ENCODE measurements at places on chromosomes 12 and 14.

- peak; percentile 80 for ATAC-seq
Measured at GRCh38 chr12:54126029-54126695, 62.6 kb downstream of the SMUG1 start.

DNA sequence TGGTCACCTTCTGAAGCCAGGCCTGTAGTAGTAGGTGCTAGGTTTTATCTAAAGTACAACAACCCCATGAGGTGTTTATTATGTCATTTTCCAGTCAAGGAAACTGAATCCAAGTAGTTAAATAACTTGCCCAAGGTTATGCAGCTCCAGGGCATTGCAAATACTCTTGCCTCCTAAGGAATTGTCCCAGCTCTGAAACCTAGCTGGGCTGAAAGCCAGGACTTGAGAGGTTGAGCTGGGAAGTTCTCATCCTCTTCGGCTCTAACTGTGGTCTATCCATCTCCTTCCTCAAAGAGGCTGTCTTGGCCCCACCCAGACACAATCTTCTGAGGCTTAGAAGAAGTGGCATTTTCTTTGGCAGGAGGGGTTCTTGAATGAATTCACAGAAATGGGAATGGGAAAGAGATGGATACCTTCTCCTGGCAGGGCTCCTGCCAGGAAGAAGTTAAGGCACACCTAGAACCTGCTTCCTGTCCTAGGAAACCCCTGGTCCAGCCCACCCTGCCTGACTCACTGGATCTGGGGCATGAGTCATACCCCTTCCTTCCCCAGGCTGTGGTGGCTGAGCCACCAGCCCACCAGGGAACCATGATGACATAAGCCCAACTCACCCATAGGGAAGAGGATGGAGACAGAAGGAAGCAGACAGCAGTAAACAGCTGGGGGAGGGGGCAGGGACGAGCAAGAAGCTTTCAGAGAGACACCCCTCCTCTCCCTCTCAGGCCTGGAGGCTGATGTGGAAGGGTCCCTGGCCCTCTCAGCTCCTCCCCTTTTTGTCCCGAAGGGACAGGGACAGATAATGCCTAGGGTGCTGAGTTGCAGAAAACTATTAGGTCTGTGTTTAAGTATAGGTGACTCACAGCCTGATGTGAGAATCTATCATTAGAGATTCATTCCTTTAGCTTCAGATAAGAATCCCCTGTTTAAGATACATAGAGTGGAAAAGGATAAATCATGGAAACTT is 2.1 kb upstream of the PLEK2 start:
- ATAC-seq = no peak

DNA sequence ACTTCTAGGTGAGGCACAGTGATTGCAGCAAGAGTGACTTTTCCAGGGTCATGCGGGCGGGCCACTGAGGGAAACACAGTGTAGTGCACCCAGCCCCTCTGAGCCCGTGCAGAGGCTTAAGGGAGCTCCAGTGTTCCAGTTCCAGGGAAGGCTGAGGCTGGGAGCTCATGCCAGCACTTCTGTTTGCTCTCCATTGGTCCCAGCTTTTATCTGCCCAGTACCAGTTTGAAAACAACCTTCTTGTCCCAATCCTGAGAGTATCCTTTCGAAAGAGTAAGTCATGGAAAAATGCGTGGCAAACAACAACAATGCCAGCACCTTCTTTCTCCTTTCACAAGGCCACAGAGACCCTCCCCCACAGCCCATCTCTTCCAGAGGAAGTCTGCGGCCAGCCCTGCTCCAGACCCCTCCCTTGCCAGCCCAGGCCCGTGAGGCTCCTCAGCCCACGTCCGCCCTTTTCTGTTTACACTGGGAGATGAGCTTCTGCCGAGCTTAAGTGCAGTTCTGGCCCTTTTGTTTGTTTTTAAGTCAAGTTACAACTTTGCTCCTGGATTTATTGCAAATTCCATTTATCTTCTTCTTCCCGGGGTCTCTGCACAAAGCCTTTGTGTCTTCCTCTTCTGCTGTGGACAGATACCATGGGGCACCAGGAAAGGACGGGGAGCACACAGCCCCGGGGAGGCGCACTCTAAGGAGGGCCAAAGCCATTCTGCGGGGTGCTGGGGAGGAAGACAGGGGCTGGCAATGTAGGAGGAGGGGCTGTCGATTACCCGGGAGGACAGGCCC is 185.6 kb downstream of the ZFP36L1 start:
- ATAC-seq = peak; percentile 54

- ATAC-seq = no peak
Measured at GRCh38 chr12:66127650-66128049, 2.9 kb downstream of the LLPH start.

DNA sequence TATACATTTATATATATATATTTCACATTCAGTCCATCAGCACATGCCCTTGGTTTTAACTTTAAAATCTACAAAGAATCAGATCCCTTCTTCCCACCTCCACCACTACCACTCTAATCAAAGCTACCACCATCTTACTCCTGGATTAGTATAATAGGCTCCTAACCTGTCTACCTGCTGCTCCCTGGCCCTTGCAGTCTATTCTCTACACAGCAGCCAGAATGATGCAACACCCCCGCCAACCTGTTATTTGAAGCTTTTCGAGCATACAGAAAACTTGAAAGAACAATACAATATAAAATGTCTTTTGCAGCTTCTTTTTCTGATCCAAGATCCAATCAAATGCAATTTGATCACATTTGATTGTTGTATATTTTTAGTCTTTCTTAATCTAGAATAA is 165.9 kb upstream of the HMGA2 start:
- ATAC-seq = no peak

- no peak for ATAC-seq
Measured at GRCh38 chr12:130086797-130087196, 75.5 kb upstream of the FZD10 start.

DNA sequence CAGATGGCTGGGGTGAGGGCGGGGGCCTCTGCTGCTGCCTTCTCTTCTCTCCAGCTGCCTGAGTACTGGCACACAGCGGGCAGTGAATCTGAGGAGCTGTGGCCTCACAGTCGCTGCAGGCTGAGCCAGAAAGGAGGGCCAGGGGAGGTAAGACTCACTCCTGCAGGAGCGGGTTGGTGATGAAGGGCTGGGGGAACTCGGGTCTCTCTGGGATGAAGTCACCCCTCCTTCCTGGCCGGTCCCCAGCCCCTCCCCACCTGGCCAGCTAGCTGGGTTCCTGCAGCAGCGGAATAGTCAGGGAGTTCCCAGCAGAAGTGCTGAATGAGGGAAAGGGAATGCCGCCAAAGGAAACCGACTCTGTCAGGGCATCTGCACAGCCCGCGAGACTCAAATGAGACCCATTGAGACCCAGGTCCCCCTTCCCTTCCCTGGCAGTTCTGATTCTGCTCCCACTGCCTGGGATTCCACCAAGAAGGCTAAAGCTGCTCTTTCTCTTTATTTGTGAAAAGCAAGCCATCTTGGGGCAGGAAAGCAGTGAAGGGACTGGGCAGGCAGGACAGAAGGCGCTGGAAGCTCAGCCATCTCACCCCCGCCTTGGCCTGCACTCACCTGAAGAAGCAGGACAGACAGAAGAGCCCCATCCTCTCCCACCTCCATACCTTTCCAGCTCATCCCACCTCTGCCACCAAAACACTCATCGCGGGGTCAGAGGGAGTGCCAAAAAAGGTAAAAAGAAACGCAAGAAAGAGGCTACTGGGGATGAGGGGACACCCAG is 5.3 kb downstream of the NGB start:
- no peak for ATAC-seq

DNA sequence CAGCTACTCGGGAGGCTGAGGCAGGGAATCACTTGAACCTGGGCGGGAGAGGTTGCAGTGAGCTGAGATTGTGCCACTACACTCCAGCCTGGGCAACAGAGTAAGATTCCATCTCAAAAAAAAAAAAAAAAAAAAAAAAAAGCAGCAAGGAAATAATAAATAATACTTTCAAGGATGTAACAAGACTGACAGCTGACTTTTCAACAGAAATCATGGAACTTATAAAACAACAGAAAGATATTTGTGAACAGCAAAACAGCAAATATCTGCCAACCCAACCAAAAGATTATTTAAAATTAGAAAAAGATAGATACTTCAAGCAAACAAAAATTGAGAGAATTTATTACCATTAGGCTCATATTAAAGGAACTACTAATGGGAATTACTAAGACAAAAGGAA is 115.1 kb downstream of the TSHR start:
- ATAC-seq = no peak

DNA sequence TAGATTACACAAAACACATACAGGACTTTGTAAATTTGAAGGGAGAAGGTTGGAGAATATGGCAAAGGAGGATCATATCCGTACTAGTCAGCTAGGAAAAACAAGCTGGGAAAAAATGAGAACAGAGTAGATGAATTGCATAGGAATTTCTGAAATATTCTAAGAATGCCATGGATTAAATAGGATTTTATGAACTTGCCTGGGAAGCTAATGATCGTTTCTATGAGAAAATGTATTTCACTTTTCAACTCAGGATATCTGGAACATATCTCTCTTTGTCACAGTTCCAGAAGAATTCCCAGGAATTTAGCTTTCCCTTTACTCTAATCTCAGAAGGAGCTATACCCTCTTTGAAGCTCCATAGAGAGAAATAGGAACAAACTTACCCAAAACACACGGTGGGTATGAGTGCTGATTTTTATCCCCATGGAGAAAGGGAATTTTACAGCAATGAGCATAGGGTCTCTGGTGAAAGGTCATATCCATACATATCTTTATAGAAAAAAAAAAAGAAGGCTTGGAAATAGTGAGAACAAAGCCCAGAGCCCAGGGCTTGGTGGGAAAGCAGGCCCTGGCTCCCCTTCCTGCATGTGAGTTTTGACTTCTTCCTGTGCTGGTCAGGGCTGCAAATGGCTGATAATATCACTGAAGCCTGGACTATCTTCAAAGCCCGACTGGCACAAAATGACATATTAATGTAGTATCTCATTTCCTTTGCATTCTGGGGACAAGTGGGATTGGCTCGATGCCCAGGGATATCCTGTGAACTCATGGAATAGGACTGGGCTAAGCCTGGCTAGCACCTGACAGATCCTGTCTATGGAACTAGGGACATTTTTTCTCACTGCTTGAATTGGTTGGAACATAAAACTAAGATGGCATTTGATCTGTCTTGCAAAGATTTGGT is 136.3 kb downstream of the AEBP2 start:
- peak; percentile 67 for ATAC-seq

GRCh38 chr14:39218171-39218769 is 15.4 kb upstream of the MIA2 start:
- no peak for ATAC-seq

DNA sequence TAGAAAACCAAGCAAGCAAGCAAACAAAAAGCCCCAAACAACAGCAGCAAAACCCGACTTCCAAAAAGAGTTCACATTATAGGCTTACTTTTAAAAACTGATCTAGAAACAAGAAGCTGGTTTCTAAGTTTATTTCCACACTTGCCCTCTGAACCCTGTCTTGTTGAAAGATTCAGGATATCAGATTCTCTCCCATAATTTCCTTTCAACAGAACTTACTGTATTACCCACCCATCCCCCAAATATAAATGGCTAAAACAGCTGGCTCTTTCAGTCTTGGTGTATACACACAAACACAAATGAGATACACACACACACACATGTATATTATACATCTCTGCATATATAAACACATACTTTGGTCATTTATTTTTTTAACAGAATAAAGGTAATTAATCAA is 460.9 kb downstream of the ZFP36L1 start:
- no peak for ATAC-seq

- ATAC-seq = no peak
Measured at GRCh38 chr12:128766738-128767501, 56.8 kb downstream of the SLC15A4 start.

DNA sequence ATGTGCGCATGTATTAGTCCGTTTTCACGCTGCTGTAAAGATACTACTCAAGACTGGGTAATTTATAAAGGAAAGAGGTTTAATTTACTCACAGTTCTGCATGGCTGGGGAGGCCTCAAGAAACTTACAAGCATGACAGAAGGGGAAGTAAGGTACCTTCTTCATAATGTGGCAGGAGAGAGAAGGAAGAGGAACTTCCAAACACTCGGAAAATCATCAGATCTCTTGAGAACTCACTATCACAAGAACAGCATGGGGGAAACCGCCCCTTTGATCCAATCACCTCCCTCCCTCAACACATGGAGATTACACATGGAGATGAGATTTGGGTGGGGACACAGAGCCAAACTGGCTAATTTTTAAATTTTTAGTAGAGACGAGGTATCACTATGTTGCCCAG is 41.8 kb upstream of the SNX6 start:
- no peak for ATAC-seq

DNA sequence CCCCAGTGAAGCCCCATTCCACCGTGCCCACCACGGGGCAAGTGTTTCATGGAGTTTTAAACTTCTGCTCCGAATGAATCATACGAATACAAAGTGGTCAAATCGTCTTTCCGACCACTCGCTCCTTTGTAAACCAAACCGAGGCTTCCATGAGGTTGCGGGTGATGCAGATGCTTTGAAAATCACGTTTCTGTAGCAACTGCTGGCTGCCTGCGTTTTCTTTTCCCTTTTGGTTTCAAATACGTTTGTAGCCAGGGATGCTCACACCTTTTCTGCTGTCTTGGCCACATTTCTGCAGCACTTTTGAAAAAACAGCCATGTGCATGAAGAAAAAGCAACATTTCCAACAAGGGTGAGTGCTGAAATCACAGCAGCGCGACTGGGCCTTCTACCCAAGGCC is 33.7 kb downstream of the RFLNA start:
- no peak for ATAC-seq

DNA sequence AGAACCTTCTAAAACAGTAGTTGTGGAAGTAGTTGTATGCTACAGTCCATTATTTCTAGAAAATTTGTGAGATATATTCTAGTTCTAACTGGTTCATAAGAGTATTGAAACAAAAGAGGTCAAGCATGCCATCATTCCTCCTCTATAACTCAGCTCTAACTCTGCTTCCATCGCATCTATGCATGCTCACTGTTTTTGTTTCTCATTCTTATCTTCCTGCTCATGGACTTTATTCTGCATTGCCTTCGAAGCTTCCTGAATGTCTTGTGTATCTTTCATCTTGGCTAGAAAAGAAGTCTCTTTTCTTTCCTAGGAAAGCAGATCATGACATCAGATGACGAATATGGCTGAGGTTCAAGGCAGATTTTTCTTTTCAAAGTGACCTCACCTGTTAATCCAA is 402 bp downstream of the LMNTD1 start:
- ATAC-seq = no peak

- ATAC-seq = no peak
Measured at GRCh38 chr12:45612044-45612794, 117.3 kb upstream of the ARID2 start.

- peak; percentile 14 for ATAC-seq
Measured at GRCh38 chr12:120237360-120238171, 28.0 kb downstream of the PXN start.

GRCh38 chr14:68088451-68088854 is 268.9 kb downstream of the RAD51B start:
- no peak for ATAC-seq

DNA sequence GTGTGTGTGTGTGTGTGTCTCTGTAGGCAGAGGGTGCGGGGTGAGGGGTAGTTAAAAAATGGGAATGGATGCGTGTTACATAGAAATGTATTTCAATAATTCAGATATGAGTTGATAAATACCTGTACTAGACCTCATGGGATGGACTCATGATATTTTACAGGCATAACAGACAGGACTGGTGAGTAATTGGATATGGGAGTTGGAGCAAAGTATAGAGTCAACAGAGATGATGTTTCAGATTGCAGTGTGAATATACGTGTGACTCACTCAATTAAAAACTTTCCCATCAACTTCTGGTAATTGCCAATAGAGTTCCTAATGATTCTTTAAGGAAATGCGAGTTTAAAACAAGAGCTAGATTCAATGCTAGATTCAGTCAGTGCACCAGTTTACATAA is 711.9 kb downstream of the C12orf50 start:
- ATAC-seq = no peak
